Kidney epithelial cell (primary cell): ENCODE measurements at places on chromosomes 3 and 15. TPM values are rescaled to one million over a fixed set of nuclear protein-coding genes. Genes with fewer than 3 reads are reported as not detected.

FGF7 gene
- not detected in 2 replicates for total RNA-seq

CX3CR1 gene
- not detected in 2 replicates for total RNA-seq

PCOLCE2 gene
- total RNA-seq: 1.7 and 3.4 TPM in 2 replicates

PGBD4 gene
- total RNA-seq: 0.71 and 0.96 TPM in 2 replicates

EPHB1 gene
- total RNA-seq: 10.8 and 13.3 TPM in 2 replicates

TSEN2 gene
- total RNA-seq: 8.4 and 11.4 TPM in 2 replicates

TMEM207 gene
- not detected in 2 replicates for total RNA-seq

DPPA2 gene
- total RNA-seq: not detected in 2 replicates

RTP3 gene
- total RNA-seq: not detected in 2 replicates
